ENCODE measurements at places on chromosomes 3 and 15.

GRCh38 chr15:78987556-78988360 lies 42.9 kb upstream of the CTSH start:
- no peak for DNase-seq

GRCh38 chr15:70195587-70196305 lies 98.0 kb upstream of the TLE3 start:
- DNase-seq: peak; percentile 8

GRCh38 chr3:64266065-64266931 lies 41.0 kb upstream of the PRICKLE2 start:
- DNase-seq: no peak

DNA sequence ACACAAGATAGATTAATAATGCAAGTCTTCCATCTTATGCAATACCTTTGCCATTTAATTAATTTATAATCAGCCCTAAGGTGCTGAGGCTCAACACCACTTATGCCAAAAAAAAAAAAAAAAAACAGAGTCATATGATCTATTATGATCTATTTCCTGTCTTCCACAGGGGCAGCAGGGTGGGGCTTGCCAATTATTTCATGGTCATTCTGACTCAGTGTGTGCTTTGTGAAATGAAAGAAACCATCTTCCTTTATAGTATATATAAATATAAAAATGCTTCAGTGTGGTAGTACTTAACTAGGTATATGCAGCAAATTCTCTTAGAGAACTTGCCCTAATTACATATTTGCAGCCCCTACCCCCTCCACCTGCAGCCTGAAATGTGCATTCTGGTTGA lies 7.2 kb upstream of the RARB start:
- DNase-seq: no peak

- DNase-seq: no peak
Observed at GRCh38 chr15:65189102-65189740, 4.1 kb upstream of the CLPX start.

Measured in hypothalamus (tissue), 51 donors.